ENCODE measurements at places on chromosomes 11 and 22.

DNA sequence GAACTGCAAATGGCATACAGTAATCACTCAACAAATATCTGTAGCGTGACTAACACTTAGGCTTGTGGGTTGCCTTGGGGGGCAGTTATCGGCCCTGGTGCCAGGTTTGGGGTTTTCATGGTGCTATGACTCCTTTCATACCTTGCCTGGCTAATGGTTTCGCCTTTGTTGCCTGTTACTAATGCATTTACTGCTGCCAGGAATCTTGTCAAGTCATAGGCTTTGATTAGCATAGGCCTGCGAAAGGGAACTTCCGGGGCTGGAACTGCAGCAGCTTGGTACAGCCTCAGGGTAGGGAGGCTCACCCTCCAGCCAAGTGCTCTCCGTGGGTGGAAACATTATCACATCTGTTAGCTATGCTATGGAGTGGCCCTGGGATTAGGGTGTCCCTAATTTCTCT lies 13.2 kb downstream of the SLC25A18 start:
- DNase-seq = no peak

GRCh38 chr11:2517386-2518064 lies 72.7 kb downstream of the KCNQ1 start:
- DNase-seq = peak; percentile 74

DNA sequence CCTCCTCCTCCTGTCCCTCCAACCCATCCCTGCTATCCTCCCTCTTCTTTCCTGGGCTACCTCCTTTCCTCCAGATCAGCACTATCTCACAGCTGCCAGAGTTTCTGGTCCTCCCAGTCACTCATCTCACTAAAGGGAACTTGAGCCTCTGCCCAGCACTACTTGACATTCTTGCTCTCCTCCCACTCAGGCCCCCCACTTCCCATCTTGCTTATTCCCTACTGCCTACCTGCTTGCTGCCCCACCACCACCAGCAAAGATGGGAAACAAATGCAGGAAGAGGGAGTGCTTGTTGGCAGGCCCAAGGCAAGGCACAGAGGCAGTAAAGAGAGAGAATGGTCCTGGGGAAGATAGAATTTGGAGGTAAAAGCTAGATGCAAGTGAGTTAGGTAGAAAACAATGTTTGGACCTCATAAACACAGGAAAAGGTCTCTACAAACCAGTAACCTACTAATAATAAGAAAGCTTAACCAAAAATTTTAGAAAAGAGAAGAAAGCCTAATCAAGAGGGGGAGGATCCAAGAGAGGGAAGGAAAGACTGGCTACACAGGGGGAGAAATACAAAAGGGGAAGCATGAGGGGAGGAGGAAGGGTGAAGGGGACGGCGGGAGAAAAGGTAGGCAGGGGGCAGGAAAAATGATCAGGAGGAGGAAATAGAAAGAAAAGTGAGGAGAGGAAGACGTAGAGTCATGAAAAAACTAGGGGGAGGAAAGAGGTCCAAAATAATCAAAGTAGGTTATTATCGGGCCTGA lies 63.6 kb downstream of the PAK1 start:
- DNase-seq = no peak

GRCh38 chr22:41369837-41370236 lies 11.9 kb upstream of the TEF start:
- DNase-seq = no peak

GRCh38 chr11:102318469-102318868 lies 1.2 kb downstream of the BIRC3 start:
- DNase-seq = no peak

DNA sequence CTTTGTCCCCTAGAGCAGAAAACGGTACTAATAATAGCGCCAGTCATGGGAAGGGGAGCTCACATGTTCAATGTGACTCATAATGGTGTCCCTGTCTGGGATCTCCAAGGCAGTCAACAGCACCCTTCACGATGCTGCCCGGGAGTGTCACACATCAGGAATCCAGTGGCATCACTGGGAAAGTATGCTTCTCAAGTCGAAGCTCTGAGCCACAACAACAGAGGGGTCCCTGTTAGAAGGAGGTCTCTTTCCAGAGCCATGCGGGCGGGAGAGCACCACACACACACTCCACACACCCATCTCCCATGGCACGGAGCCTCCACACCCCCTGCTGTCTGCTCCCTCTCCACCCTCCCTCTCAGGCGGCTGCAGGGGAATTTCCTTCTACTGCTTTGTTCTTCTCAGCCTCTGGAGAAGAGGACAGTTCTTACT lies 119.7 kb downstream of the ETS1 start:
- DNase-seq = peak; percentile 89

DNA sequence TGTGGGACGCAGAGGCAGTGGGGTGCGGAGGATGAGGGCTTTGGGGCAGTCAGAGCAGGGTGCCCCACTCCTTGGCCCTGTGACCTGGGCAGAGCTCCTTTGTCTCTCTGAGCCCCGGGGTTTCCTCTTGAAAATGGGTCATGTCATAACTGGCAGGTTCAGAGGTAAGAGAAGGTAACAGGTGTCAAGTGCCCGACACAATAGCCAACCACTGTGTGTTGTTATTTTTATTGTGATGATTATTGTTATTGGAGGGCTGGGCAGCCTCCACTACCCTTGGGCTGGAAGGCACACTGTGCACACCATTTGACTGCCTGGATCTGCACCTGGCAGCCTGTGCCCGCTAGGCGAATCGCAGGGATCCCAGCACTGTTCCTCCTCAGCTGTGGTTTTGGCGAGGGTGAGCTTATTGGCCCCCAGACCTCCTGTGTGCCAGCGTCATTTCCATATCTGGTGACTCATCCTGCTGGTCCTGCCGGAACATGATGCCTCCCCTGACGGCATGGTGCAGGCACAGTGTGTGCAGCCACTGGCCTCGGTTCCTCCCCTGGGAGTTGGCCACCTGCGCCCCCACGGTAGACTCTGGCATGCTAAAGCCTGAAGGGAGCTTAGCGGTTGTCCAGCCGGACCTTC lies 15.4 kb upstream of the SOX10 start:
- DNase-seq = no peak

GRCh38 chr11:127275774-127276173 lies 275.2 kb upstream of the KIRREL3 start:
- no peak for DNase-seq

GRCh38 chr11:134027671-134028070 lies 41.2 kb upstream of the JAM3 start:
- no peak for DNase-seq

DNA sequence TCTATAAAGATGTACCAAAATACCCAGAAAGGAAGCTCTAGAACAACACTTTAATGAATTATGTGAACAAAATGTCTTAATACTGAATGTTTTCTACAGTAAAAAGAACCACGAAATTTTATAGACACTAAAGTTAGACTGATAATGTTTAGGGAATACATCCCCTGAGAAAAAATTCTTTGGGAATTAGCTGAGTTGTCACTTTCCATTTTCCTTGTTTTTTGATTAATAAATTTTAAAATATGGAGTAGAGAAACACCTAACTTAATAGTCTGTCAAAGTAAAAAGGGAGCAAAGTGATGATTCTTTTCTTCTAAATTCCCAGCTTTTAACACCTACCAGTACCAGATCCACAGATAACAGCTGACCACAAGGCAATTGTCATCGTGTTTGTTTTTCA lies 23.1 kb upstream of the SCN3B start:
- no peak for DNase-seq

GRCh38 chr22:47322854-47323253 lies 560.4 kb downstream of the TBC1D22A start:
- DNase-seq = peak; percentile 51

DNA sequence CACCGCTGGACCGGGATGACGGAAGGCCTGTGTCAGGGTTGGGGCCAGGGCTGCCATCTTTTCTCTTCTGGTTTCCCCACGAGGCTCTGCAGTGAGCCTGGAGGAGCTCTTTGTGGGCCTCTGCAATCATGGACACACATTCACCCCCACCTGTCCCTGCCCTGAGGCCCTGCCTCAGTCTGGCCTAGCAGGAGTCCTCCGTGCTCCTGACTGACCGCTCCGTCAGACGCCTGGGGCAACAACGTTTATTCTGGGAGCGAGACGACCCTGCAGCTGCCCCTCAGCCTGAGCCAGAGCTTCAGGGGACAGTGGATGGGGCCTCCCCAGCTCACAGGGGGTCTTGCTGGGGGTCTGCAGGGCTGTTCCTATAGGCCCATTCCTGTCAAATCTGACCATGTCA lies 8.2 kb upstream of the MYEOV start:
- no peak for DNase-seq

GRCh38 chr11:47378010-47378835 lies at the start of gene SPI1:
SPI1 (minus strand) TSS chr11:47378547; CDS start chr11:47378353, 194 bp downstream.
- no peak for DNase-seq

DNA sequence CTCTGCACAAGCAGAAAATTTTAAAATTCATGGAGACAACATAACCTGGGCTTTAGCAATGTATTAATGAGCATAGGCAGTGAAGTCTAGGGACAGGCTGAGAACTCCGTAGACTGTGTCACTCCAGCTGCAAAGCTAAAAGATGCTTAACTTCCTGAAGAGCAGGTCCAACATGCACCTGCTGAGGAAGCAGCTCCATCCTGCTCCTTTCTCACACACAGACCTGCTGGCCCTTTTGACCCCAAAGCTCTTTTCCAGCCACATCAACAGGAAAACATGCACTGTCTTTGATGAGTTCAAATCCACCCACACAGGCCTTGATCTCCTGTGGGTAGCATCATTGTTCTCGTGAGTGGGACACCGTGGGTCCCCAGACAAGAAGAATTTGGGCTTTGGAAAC lies 36.0 kb downstream of the SYN3 start:
- DNase-seq = peak; percentile 34

DNA sequence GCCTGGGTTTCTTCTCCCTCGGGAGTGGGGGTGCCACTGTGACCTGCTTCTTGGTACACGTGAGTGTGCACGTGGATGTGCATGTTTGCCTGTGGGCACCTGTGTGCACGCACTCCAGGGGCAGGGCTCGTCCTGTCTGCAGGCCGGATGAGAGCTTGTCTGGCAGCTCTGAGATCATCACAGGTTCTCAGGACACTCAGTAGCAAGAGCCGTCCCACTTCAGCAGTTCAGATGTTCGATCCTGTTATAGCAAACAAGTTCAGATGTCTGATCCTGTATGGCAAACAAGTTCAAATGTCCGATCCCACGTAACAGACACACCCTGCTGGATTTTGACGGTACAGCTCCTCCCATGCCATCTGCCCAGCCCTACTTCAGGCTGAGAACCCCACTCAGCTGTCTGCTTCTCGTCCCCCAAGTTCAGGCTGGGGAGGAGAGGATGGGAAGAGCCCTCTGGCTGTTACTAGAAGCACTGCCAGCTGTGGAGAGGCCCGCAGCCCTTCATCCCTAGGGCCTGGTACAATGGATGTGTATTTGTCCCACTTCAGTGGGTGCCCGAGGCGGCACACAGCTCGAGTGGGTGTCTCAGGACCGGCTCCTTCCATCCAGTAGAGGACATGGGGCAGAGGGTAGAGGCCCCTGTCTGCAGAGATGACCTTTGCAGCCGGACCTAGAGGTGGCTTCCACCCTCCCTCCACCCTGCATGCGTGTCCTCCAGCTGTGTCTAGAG lies 1126.9 kb downstream of the BRD1 start:
- DNase-seq = no peak

- no peak for DNase-seq
Observed at GRCh38 chr11:68282141-68282860, 10.5 kb upstream of the C11orf24 start.

GRCh38 chr22:43437871-43438475 lies 26.2 kb downstream of the MPPED1 start:
- DNase-seq = no peak

DNA sequence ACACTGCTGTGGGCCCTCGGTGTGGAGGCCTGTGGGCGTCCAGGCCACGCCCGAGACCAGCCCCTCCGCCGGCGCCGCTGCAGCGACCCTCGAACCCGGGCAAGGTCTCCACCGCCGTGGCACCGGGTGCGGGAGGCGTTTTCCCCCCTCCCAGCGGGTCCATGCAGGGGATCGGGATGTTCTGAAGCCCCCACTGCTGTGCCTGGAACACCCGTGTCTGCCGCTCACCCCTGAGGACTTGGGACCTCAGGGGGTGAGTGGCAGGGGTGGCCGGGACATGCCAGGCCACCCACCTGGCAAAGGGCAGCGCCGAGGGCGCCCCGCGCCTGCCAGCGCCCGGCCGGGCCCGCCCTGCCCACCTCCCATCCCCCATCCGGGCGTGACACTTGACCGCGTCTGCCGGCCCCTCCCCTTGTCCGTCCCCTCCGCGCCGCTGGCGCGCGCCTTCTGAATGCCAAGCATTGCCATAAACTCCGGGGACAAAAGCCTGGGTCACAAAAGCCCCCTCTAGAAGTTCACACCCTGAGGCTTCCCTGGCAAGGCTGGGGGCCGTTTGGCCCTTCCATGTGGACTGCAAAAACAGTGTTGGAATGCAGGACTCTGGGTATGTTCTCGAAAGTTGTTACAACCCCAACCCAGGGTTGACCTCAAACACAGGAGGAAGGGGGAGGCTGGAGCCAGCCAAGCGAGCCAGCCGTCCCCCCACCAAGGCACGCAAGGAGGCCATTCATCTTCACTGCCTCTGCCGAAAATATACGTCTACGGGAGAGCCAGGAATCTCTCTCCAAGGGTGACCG lies 819 bp upstream of the KCNQ1OT1 start:
- no peak for DNase-seq

GRCh38 chr11:94169516-94169915 lies 40.9 kb downstream of the PANX1 start:
- DNase-seq = no peak

DNA sequence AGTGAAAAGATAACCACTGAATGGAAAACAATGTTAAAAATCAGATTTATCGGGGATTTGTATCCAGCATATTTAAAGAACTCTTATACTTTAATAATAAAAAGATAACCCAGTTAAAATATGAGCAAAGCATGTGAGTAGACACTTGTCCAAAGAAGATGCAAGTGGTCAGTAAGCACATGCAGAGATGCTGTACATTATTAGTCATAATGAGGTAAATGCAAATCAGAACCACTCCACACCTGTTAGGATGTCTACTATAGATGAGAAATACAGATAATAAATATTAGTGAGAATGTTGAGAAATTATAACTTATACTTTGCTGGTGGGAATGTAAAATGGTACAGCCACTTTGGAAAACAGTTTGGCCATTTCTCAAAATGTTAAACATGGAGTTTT lies 28.0 kb downstream of the QSER1 start:
- no peak for DNase-seq

DNA sequence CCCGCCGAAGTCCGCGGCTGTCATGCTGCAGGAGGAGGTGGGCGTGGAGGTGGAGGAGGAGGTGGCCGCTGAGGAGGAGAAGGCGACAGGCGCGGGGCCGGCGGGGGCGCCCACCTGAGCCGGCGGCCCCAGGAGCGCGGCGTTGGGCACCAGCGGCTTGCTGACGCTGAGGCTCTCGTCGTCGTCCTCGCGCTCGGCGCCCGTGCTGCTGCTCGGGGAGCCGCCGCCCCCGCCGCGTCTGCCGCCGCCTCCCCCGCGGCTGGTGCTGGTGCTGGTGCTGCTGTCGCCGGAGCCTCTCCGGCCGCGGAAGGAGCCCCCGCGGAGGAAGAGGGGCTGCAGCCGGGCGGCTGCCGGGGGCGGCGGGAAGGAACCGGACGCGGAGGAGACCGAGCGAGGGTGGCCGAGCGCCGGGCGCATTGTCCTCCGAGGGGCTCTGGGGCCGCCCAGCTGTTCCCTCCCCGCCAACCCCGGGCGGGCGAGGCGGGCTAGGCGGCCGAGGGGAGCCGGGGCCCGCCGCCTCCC lies 388 bp downstream of the TMEM121B start:
- no peak for DNase-seq

GRCh38 chr22:46368422-46368821 lies 32.9 kb downstream of the TRMU start:
- DNase-seq = no peak

All from osteocyte (in vitro differentiated cells).